Stomach (tissue), 19 donors: ENCODE measurements at places on chromosomes 7 and 10.

DNA sequence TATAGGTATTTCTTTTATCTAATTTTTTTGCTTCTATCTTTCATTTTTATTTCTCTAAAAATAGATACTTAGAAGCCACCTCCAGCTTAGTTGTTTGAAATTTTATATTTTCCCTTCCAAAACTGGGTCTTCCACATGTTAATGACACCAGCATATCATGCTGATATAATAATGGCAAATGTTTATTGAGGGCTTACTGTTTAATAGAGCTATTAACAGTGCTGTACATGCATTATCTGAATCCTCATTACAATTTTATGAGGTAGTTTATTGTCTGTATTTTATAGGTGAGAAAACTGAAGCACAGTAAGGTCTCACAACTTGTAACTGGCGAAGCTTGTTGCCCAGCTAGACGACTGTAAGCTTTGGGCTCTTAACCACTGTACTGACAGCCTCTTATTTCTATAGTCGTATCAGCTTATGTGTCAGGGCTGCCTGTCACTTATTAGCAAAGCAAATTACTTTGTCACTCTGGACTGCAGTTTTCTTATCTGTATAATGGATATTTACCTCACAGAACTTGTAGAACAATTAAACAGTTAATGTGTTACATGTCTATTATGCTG is 51.2 kb downstream of the ANKIB1 start:
- no peak for DNase-seq

GRCh38 chr10:13784067-13784466 is 197.3 kb downstream of the PRPF18 start:
- no peak for DNase-seq

DNA sequence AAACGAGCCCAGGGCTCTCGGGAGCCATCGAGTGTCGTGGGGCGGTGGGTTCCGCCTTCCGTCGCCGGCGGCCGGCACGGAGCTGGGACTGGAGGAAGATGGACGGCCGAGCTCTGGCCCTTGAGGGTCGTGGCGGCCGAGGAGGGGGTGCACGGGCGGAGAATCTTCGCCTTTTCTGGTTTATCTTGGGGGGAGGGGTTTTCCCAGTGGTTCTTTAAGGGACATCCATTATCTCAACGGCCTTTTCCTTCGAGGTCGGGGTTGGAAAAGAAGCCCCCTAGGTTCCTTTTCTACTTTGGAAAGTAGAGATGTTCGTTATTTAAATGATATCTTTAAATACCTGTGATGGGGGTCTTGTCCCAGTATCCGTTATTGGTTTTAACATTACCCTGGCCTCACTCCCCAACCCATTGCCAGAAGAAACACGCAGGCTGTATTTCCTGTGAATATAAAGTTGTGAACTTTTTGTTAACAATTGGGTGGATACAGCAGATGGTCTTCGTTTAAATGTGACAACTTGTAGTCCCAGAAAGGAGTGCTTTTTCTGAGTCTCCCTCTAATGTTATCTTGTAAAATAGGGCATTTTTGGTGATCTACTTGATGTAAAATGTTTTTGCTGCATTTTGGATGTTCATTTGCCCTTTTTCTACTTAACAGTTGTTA is 765 bp downstream of the CCAR1 start:
- no peak for DNase-seq

- no peak for DNase-seq
Observed at GRCh38 chr10:79166741-79167140, 98.0 kb downstream of the ZMIZ1 start.

GRCh38 chr10:24390746-24391145 is 181.8 kb downstream of the KIAA1217 start:
- DNase-seq: no peak

GRCh38 chr7:87398446-87398845 is 53.0 kb downstream of the CROT start:
- DNase-seq: no peak
